ENCODE measurements at places on chromosomes 7 and 10.

DNA sequence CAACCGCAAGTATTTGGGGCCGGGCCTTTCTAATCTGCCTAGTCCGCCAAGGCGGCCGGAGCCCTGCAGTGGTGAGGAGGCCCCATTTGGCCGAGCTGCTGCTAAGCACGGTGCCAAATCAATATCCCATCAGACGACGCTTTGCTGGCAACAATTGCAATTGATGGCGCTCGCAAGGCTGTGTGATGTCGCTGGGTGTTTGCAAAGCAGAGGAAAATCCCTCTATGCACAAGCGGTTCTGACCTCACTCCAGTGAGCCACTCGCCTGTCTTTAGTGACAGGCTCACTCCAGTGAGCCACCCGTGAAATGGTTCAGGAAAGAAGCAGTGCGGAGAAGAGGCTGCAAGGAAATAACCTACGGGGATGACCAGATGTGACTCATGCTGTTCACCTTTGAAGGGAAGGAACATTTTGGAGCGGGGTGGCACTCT, 18.3 kb upstream of the PDE1C start:
- DNase-seq = no peak

GRCh38 chr7:69115788-69116187, 482.5 kb upstream of the AUTS2 start:
- DNase-seq = no peak

- no peak for DNase-seq
Measured at GRCh38 chr10:133335246-133336117, 1.2 kb downstream of the CALY start.

DNA sequence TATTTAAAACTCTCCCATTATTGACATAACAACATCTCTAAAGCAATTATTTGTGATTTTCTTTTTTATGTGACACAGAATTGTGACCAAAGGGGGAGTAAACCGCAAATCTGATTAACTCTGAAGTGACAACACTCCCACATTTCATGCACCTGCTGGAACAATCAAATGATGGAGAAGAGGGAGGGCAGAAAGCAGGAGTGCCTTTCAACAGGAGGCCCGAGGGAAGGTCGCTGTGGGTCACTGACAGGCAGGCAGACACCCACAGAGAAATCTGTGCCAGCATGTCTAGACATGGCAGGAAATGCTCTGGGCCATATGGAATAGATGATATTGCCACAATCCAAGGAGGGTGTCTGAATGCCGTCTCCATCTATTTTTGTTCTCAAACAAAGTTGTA, 247.3 kb downstream of the DOCK4 start:
- peak; percentile 11 for DNase-seq

GRCh38 chr10:129766611-129767550, 197.2 kb downstream of the EBF3 start:
- DNase-seq = no peak

GRCh38 chr10:70978816-70979480, 90.6 kb upstream of the PCBD1 start:
- no peak for DNase-seq

GRCh38 chr7:54811846-54812254, 52.8 kb upstream of the SEC61G start:
- no peak for DNase-seq

- no peak for DNase-seq
Measured at GRCh38 chr7:130393841-130394411, 13.6 kb downstream of the CPA1 start.

- no peak for DNase-seq
Measured at GRCh38 chr7:7805511-7806153, 87.2 kb upstream of the RPA3 start.

DNA sequence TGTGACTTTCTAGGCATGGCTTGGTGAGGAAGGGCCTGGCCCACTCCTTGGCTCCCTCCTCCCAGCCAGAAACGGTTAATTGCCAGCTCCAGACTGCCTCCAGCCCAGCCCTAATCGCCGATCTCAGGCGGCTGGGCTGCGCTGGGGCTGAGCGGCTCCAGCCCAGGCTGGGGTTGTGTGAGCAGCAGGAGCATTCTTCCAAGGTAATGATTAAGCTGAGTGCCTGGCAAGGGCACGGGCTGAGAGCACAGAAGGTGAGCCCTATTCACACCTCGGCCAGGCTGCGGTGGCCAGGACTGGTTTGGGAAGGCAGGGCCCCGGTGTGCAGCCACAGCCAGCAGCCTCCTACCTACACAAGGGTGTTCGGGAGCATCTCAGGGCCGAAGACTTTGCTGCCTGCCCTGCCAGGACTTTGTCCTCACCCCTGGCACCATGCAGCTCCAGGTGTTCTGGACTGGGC, at the start of gene TMEM72:
TSS of gene TMEM72 (plus strand) at position 257 of the 460 bp plus-strand sequence. CDS start at position 433, 176 bp downstream.
- no peak for DNase-seq

- no peak for DNase-seq
Measured at GRCh38 chr10:126549344-126549743, 121.1 kb downstream of the C10orf90 start.

- no peak for DNase-seq
Measured at GRCh38 chr10:63633677-63634487, 112.7 kb downstream of the REEP3 start.

DNA sequence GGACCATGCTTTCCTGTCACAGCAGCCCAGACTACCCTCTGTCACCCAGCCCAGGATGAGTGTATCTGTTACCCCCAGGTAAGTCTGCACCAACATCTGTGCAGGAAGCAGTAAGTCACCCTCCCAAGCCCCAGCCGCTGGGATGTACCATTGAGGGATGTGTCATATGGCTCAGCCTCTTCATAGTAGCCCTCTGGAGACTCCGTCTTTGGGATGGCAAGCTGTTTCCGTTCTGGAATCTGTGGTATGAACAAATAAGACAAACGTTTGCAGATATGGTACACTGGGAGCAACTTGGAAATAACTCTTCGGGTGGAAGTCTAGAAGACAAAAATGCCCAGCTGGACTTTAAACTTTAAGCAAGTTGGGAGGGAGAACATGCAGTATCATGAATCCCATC, 81.3 kb downstream of the AFAP1L2 start:
- no peak for DNase-seq

DNA sequence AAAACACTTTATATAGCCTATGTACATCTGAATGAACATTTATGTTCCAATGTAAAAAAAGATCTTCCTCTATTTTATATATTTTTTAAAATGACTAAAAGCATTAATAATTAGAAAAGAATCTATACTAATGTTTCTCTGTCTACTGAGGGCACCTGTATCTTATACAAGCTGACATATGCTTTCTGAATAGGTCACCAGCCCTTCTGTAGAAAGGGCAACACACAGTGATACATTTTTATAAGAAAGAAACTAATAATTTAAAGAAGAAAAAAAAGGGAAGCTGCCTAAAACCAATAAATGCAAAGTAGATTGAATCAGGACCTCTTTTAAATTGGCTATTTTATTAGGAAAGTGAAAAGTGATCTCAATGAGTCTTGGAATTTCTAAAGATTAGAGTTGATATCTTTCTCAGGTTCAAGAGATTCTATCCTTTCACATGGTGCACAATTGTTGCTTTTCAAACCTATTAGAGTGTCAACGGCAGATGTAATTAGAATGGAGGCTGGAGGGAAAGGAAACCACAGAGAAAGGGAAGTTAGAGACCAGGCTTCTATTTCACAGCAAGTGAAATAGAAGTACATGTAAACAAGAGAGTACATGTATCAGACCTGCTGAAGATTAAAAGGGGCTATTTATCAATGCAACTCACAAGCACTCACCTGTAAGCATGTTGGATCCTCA, 6.3 kb downstream of the MTPN start:
- DNase-seq = no peak

Data from substantia nigra (tissue), 51 donors.